ENCODE measurements at places on chromosomes 7 and 10.

GRCh38 chr7:48617993-48618392 lies 306.4 kb upstream of the CDC14C start:
- no peak for DNase-seq

DNA sequence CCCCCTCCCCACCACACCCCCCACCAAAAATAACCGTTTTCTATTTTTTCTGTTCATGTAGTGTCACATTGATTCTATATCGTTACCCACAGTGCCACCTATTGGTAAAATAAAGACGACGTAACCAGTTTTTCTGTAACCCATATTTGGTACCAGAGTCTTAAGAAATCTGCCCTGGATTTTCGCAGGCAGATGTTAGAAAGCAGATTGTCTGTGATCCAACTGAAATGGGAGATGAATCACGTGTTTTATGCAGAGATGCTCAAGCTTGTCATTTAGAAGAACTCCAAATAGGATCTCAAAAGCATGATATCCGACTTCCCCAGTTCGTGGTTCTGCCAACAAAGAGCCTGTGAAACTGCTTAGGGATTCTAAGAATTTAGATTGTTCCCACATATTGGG lies 261.1 kb upstream of the CSTF2T start:
- peak; percentile 78 for DNase-seq

DNA sequence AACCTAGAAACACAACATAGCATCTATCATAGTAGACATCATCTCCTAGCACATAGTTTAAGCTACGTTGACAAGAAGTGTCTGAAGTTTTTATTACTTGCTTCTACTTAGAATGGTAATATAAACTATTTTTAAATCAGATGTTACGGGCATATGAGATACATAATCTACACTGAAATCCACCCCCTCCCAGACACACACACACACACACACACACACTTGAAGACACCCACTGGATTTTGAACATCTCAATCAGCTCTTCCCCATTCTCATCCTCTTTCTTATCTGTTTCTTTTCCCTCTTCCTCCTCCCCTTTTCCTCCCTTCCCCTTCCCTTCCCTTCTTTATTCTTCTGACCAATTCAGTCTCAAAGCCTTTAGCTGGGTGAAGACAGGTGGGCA lies 175.9 kb downstream of the PAXIP1 start:
- DNase-seq: no peak

DNA sequence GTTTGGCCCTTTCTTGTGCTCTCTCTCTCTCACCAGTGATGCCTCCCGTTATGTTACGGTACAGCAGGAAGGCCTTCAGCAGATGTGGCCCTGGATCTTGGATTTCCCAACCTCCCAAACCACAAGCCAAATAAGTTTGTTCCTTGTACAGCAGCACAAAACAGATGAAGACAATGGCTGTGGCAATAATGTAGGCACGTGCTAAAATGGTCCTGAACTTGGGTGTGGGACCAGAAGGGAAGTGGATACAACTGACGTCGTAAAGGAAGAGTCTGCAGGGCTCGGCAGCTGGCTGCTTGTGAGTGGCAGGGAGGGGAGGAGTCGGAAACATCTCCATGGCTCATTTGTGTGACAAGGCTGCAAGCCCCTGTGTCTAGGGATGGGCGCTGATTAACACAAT lies 26.8 kb downstream of the PROSER2 start:
- no peak for DNase-seq

- no peak for DNase-seq
These were observed 233.2 kb upstream of the AUTS2 start for GRCh38 chr7:69364813-69365643.
